H9 (cell line): ENCODE measurements at places on chromosomes 5 and 9. TPM values are rescaled to one million over a fixed set of nuclear protein-coding genes. Genes with fewer than 3 reads are reported as not detected.

DNA sequence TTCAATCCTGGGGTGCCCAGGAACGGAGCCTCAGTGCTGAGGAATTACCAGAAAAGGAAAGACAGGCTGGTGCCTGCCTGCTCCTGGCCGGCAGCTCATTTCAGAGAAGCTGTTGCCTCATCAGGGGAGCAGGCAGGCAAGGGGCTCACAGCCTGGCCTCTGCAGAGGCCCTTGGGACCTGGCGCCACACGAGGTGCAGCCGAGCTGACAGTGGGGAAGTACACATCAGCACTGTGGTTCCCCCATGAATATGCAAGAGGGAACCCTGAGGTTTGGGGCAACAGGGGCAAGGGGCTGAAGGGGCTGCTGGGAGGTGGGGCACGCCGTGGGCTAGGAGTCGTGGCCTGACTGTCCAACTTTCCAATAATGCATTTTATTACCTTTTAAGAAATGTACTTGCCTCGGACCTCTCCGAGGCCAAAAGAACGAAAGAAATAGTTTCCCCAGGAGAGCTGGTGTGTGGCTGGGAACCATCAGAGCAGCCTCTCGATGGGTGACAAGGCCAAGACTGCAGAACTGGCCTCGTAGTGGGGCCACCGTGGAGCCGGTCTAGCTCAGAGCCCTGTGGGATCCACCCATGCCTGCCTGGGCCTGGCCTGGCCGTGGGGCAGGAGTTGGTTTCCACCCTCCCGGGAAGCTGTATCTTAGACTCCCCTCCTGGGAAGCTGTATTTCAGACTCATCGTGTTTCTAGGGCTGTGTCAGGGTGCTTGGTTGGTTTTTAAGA is 198.6 kb downstream of the PAX5 start:
- no peak for DNase-seq

DNA sequence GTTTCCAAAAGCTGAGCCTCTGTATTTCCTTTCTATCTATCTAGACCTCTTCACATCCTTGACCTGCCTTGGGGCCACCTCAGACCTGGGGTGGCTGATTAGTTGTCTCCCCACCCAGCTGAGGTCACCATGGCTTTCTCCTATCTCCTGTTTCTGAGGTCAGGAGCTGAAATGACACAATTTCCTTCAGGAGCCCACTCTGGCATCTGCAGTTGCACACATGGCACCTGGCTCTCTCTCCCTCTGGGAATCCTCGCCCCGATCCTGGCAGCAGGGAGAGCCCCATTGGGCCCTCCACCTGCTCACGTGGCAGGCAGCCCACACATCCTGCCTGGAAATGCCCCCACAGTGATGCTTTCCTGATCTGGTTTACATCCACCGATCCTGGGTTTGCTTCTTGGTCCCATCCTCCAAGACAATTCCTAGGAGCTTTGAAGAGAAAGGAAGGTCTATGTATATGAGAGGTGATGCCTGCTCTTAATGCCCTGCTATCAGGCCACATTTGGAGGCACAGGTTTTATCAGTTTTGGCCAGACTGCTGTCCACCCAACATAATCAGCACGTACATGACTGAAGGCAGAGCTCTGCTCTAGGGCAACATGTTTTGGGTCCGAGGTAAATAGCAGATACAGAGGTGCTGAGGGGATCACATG is 53.7 kb downstream of the MARCHF3 start:
- DNase-seq, result no peak

- no peak for DNase-seq
Measured at GRCh38 chr5:34682926-34683623, 26.9 kb downstream of the RAI14 start.

- DNase-seq, result no peak
Measured at GRCh38 chr9:126788634-126789349, 16.0 kb upstream of the ZBTB43 start.

- DNase-seq, result no peak
Measured at GRCh38 chr9:84860249-84861115, 191.0 kb downstream of the NTRK2 start.

- no peak for DNase-seq
Measured at GRCh38 chr5:133117166-133117911, 65.5 kb downstream of the HSPA4 start.

DNA sequence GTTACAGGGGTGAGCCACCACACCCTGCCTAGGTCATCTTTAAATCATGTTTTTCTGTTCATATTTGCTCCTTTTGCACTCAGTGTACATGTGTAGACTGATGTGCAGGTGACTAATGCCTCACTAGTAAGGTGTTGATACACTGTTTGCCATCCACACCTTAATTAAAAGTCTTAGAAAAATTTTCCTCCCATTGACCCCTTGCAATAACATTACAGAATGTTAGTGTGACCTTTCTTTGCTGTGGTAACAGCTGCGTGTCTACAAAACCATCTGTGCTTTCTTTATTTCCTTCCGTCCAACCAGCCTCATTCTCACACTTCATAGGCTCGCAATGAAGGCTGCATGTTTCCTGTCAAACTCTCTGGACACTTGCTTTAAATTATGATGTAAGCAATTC is 6.6 kb upstream of the CEMIP2 start:
- DNase-seq, result no peak

Gene SLIT3
- total RNA-seq, result 0.75 and 0.92 TPM in 2 replicates

DNA sequence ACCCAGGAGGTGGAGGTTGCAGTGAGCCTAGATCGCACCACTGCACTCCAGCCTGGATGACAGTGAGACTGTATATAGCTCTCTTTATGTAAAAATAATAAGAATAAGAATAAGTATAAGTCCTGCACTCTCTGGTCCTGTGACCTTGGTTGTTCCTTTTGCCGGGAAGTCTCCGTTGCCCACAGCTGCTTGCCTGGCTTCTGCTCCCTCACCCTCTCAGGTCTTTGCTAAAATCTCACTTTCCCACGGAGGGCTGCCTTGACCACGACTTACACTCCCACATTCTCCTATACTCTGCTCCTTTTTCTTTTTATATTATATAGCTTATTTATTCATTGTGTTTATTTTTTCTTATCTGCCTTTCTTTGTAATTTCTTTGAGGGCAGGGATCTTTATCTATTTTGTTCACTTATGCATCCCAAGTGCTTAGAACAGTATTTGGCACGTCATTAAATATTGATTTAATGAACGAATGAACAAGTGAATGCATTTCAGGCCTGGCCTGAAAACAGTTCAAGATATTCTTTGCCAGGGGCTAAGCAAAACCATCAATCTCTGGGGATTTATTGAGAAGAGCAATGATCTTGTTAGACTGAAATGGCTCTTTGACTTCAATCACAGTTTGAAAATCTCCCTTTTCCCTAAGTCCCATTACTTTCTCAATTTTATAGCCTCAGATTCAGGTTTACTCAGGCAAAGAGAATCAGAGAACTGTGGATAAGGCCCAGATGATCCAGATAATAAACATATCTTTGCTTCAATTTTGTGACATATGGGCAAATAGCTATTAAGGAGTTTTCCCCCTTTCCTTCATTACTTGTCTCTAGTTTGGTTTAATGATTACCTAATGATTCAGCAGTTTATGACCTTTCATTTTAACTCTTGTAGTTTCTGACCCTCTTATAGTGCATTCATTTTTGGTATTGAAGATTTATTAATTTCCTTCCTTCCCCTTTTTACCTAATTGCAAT is 60.8 kb upstream of the TMC1 start:
- DNase-seq, result no peak

DNA sequence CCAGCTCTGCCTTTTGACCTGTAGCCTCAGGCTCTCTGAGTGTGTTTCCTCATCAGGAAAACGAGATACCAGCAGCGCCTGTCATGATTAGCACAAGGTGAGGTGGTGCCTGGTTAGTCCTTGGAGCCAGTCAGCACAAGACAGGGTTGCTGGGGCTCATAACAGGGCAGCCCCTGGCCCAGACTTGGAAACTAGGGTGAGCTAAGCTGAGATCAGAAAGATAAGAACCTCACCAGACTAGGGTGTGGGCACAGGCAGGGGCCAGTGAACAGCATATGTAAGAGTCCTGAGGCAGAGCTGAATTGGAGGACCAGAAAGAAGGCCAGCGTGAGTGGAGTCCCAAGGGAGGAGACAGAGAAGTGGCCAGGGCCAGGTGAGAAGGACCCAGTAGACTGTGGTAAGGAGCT is 42.7 kb upstream of the FUBP3 start:
- DNase-seq, result no peak

Gene FYB1
- not detected in 2 replicates for total RNA-seq

DNA sequence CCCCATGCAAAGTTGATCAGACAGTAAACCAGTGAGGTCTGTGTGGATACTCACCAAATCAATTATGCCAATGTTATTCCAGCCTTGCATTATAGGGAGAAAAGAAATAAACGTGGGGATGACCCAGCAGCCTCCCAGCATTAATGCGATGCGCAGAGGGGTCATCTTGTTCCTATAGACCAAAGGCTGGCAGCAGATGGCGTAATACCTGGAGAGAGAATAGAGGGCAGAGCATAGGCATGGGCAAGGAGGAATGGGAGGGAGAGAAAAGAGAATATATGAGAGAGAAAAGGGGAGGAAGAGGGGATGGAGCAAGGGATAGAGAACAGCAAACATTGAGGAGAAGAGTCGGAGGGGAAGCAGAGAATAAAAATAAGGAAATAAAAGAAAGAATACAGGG is 131.2 kb downstream of the HTR4 start:
- no peak for DNase-seq

Gene CDKN2A
- 0.35 TPM in 1 of 2 replicates, not detected in the other for total RNA-seq

DNA sequence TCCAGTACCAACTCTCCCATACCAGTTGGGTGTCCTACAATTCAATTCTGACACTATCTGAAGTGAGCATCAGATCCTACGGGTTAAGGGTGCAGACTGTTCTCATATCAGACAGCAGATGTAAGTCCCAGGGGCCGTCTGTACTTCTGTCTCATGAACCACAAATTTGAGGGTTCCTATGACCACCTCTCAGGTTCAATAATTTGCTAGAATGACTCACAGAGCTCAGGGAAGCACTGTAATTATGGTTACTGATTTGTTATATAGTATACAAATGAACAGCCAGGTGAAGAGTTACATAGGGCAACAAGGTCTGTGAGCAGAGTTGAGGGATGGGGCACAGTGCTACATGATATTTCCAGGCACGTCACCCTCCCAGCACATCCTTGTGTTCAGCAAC is 499.1 kb downstream of the DMAC1 start:
- no peak for DNase-seq

Gene PROB1
- 3.3 and 3.4 TPM in 2 replicates for total RNA-seq

Gene ORM2
- total RNA-seq, result 1.2 and 1.4 TPM in 2 replicates

- DNase-seq, result no peak
Measured at GRCh38 chr9:77502568-77502967, 145.6 kb downstream of the GNA14 start.

Gene ALDH7A1
- 142 and 148 TPM in 2 replicates for total RNA-seq

Gene SLC22A5
- total RNA-seq, result 3.4 and 3.9 TPM in 2 replicates

GRCh38 chr9:80797831-80798688 is 891.3 kb downstream of the TLE1 start:
- DNase-seq, result no peak

GRCh38 chr5:56108246-56108645 is 113.5 kb upstream of the IL6ST start:
- no peak for DNase-seq

DNA sequence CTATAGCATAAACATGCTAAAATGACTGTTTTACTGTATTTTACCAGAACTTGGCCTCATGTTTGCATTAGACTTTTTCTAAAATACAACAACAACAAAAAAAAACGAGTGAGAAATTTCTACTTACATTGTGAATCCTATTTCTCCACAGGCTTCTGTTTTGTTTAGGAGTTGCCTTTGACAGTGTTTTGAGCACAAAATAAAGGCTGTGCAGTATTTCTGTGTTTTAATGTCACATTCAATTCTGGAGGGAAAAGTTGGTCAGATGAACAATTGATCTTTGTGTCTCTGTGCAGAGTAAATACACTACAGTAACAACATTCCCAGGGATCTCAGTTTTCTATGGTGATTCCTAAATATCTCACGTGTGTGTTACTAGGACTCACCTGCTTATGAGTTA is 131.1 kb downstream of the GPBP1 start:
- no peak for DNase-seq

Gene GLRA1
- total RNA-seq, result not detected in 2 replicates

Gene SH3GL2
- total RNA-seq, result 5.8 and 6.5 TPM in 2 replicates

Gene TMEM252
- total RNA-seq, result not detected in 2 replicates

GRCh38 chr9:122822056-122822455 is 6.3 kb downstream of the PDCL start:
- DNase-seq, result no peak

- DNase-seq, result peak; percentile 60
Measured at GRCh38 chr5:129271308-129271707, 176.8 kb downstream of the ISOC1 start.

Gene PAPPA
- total RNA-seq, result 0.17 and 0.29 TPM in 2 replicates

DNA sequence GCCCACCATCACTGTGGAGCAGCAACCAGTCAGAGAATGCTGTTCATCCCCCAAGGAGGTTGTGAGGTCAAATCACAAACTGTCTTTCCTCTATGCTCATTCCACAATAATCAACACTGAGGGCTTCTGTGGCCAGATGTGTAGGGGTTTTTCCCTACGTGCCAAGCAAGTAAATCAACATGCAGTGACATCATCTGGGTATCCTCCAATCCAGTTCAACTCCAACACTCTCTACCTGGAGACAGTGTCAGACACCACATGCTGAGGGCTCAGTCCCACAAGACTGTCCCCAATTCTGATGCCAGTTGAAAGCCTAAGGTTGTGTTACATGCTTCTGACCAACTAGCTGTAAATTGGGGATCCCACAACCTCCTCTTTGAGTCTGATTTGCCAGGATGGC is 57.3 kb upstream of the DMRT1 start:
- no peak for DNase-seq

- DNase-seq, result no peak
Measured at GRCh38 chr9:134213508-134213850, 49.1 kb upstream of the RNU6ATAC start.

- DNase-seq, result no peak
Measured at GRCh38 chr5:139828207-139828895, 32.7 kb downstream of the PSD2 start.

DNA sequence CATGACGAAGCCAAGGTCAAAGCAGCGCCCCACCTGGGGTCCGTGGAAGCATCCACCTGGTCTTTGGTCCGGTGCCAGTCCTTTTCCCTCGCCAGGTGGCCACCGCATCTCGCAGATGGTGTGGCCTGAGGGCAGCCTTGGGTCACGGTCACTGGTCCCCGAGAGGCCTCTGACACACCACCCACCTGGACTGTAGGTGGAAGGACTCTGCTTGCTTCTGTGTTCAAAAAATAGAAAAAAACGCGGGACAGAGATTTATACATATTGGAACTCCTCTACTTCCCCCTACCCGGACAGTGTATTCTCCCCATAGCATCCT is 466 bp upstream of the TTC39B start:
- no peak for DNase-seq

DNA sequence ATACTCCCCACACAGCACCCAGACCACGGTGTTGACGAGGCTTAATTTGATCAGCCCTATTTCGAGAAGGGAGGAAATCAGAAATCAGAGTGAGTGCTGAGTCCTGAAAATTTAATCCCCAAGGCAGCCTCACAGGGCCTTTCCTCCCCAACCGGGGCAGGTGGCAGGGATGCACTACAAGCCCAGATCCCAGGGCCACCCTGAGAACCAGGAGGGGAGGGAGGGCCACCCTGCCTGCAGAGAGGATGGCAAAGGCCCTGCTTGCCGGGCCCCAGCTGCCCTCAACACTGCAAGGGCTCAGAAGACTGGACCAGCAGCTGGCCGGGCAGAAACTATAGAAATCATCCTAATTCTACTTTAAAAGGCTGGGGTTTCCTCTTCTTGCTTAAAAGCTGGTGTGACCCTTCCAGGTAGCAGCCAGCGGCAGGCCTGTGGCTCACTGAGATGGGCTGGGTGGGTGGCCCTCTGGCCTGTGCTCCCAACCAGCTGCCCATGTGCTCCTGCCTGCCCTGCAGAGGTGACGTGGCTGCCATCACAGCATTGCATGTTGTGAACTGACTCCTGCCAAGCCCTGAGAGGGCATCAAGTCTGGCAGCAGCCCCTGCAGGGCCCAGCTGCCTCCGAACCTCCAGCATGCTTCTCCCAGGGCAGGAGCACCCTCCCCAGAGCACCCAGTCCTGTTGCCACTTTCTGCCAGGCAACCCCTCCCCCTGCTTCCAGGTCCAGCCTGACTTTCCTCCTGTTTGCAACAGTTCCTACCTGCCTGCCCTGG is 122.8 kb downstream of the ADAMTS2 start:
- DNase-seq, result no peak
